ENCODE measurements at places on chromosomes 7 and 10.

- no peak for DNase-seq
Observed at GRCh38 chr10:50385624-50386023, 134.3 kb upstream of the ASAH2 start.

- no peak for DNase-seq
Observed at GRCh38 chr7:144818511-144818910, 17.3 kb downstream of the TPK1 start.

DNA sequence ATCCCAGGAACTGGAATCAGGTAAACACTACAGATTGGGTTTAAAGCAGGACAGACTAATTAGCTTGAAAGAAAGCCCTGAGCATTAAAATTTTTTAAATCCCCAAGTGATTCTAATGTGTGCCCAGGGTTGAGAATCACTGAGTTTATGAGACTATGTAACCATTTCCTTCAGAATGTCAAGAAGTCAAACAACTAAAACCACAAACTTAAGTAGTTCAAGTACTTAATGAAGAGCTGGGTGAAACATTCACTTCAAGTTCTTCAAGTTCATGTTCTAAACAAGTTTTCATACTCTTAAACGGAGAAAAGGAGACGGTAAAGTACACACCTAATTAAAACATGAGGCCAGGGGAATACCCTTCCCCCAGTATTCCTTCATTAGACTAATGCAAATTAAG is 28.2 kb upstream of the TLL2 start:
- no peak for DNase-seq

DNA sequence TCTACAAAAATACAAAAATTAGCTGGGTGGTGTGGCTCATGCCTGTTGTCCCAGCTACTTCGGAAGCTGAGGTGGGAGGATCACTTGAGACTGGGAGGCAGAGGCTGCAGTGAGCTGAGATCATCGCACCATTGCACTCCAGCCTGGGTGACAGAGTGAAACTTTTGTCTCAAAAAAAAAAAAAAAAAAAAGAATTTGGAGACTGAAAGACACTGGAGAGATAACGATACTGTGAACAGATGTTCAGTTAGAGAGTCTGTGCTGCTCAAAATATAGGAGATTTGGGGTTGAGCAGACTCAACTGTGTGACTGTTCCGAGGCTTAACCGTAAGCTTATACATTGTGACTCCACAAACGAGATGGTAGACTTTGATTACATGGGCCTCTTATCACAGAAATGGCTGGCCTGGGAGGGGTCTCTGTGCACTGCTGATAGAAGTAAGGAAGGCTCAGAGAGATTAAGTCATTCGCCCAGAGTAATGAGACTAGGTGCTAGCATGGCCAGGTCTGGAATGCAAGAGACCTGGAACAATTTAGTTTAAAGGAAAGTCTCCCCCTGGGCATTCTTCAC is 19.4 kb downstream of the WBP1L start:
- no peak for DNase-seq

DNA sequence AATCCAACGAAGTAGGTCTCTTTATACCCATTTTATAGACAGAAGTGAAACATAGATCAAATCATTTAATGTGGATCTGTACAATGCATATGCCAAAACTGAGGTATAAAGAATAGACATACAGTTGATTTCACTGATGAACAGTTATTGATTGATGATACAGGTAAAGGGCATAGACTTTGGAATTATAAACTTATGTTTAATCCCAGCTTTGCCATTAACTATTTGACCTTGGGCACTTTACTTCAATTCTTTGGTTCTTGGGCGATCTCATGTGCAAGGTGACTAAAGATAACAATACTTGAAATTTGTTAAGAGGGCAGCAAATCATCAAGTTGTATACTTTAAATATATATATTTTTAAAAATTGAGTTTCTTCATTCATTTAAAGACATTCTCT is 28.6 kb downstream of the FRA10AC1 start:
- no peak for DNase-seq

DNA sequence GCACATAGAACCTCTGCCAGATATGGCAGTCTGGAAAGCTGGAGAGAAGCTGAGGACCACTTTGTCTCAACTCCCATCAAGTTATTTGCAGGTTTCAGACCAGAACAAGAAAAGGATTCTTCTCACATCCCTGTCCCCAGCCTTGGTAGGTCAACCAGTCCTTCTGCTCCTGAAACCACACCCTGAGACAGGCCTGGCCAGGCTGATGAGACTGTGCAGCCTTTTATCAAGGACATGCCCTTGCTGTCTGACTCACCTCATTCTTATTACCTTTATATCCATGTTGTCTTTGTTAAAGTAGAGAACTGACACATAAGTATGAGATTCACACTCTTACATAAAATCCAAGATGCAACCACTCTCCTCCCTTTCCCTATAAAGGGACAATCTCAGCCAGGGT is 354.9 kb downstream of the PLXNA4 start:
- DNase-seq, result no peak

GRCh38 chr10:33489501-33490176 is 155.2 kb upstream of the NRP1 start:
- no peak for DNase-seq

- DNase-seq, result no peak
Observed at GRCh38 chr7:92740700-92741126, 95.7 kb downstream of the CDK6 start.

Measured in NCI-H2029 treated with DMSO at 0.1 percent for 48 hours (cell line).